GF-D8 (cell line): ENCODE measurements at places on chromosomes 6 and 20.

GRCh38 chr6:47376930-47377329, 67.2 kb upstream of the TNFRSF21 start:
- DNase-seq: no peak

DNA sequence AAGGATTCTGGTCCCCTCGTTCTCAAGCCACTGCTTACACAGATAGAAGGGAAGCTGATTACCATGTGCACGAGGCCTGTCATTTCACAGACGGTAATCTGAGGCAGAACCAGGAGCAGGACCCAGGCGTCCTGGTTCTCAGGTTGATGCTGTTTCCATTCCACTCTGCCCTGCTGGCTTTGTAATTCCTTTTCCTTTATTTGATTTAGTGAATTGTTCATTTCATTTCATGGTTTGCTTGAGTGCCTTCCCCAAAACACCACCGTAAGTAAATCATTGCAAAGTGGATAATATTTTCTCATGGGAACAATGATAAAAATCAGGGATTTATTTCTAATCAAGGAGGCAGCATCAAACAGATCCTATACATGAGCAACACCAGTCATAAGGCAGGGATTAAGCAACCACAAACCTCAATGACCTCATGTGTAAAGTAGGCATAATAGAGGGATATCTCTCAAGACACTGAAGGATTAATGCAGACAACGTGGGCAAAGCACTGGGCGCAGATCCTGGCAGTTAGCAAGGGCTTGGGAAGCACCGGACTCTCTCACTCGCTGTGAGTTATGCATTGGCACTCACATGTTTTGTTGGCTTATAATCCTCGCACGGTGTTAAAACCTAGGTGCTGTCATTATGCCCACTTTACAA, 229.5 kb upstream of the FOXQ1 start:
- no peak for DNase-seq

DNA sequence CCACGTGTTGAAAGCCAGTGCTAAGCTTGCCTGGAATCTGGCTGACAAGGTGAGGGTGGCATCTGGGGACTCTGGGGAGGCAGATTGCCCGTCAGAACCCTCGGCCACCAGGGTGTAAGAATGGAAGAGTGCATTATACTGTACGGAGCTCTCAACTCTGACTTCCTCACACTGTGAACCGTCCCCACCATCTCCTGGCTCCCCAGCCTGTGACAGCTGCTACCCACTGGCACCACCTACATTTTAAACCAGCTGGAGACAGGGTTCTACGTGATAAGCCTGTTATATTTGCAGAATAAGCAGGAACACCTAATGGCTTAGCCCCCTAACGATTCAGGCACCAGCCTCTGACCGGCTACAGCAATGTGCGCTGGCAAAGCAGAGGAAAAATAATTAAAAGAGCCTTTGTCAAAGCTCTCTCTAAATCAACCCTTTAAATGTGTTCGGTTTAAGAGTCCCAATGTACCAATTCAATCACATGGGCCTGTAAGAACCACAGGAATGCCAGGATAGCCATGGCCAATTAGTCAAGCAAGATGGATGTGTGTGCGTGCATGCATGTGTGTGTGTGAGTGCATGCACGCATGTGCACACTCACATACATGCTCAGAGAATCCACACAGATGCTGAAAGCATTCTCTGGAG, 89.1 kb upstream of the TAB2 start:
- DNase-seq: no peak

- DNase-seq: peak; percentile 27
Observed at GRCh38 chr20:25623225-25623735, 534 bp downstream of the NANP start.

DNA sequence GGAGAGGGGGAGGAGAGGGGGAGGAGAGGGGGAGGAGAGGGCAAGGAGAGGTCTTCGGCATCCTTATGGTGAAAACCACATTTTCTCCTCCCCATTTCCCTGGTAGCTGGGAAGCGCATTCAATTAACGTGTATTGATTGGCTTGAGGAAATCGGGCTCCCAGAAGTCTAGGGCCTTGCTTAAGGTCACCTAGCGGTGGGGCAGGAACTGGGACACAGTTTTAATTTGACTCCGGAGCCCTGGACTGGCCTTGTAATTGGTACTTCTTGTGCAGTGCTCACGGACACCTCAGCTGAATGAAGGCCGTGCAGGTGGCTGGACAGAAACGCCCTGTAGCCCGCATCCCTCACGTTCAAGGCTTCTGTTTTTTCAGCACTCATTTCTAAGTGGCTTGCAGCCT, 42.8 kb downstream of the CTCFL start:
- no peak for DNase-seq

GRCh38 chr20:64157878-64158277, 6.4 kb upstream of the MYT1 start:
- no peak for DNase-seq

DNA sequence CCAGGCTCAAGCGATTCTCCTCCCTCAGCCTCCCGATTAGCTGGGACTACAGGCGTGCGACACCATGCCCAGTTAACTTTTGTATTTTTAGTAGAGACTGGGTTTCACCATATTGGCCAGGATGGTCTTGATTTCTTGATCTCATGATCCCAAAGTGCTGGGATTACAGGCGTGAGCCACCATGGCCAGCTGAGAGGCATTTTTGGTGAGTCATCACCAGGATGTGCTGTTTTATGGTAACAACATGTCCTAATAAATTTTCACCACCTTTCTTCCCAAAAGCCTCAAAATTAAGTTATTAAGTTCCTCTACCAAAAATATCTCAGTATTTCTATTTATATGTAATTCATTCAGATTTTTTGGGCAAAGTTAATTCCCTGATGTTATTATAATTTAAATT, 53.5 kb downstream of the COL21A1 start:
- no peak for DNase-seq

DNA sequence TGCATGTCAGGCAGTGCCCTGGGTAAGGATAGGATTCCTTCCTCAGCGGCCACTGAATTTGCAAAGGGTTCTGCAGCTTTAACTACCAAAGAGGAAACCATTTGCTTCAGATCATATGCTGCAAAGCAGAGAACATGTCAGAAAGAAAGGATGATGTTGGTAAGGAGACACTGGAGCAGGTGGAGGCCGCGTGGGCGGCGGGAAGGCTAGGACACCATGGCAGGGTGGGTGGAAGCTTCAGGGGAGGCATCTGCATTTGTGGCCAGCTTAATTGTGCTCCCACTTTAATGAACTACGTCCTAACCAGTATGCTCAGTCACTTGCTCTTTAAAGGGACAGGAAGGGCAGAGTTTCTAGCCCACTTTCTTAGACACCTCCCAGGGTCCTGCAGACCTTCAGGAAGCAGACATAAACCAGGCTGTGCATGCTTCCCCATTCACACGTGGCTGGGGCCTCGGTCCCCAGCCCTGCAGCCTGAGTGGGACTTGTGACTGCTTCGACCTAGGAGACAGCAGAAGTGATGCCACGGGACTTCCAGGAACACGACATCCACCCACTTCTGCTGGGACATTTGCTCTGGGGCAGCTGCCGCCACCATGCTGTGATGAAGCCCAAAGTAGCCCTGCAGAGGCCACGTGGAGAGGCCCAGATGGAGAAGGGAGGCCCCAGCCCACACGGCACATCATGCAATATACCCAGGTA, 76.1 kb downstream of the GINS1 start:
- no peak for DNase-seq

- DNase-seq: no peak
Observed at GRCh38 chr6:4802312-4802935, 26.2 kb downstream of the CDYL start.

GRCh38 chr6:71239694-71240093, 48.9 kb upstream of the OGFRL1 start:
- DNase-seq: no peak

DNA sequence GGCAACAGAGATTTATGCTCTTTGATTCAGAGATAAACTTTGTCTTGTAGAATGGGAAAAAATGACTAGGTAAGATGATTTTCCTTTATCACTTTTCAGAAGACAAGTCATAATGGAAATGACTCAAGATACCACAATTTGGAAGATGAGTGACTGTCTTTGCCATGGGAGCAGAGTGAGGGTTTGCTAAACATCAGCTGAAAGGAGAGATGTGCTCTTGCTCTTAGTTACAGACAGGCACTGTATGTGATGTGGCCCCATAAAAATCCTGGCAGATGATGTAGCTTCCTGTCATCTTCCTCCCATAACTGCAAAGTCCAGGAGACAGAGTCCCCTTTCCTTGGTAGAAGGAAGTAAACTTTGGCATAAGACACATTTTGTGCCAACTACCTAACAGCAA, 47.6 kb downstream of the BACH2 start:
- no peak for DNase-seq

DNA sequence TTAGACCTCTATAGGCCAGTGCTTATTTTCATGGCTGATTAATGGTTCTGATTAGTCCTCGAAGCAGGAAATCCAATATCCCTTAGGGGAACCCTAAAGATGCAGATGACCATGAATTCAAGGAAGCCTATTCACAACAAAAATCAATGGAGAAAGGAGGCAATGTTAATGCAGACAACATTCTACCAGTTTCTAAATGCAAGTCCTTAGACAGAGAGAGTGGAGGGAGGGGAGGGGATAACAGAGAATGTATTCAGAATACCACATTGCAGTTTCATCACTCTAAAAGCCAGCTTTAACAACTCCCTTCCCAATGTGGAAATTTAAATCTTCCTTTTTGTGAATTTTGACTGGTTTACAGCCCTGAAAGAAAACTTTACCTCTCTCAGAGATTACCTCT, 87.1 kb upstream of the POU3F2 start:
- no peak for DNase-seq

- no peak for DNase-seq
Observed at GRCh38 chr6:144162977-144163376, 12.7 kb downstream of the STX11 start.

- peak; percentile 28 for DNase-seq
Observed at GRCh38 chr20:17648791-17649730, 33.0 kb downstream of the RRBP1 start.

DNA sequence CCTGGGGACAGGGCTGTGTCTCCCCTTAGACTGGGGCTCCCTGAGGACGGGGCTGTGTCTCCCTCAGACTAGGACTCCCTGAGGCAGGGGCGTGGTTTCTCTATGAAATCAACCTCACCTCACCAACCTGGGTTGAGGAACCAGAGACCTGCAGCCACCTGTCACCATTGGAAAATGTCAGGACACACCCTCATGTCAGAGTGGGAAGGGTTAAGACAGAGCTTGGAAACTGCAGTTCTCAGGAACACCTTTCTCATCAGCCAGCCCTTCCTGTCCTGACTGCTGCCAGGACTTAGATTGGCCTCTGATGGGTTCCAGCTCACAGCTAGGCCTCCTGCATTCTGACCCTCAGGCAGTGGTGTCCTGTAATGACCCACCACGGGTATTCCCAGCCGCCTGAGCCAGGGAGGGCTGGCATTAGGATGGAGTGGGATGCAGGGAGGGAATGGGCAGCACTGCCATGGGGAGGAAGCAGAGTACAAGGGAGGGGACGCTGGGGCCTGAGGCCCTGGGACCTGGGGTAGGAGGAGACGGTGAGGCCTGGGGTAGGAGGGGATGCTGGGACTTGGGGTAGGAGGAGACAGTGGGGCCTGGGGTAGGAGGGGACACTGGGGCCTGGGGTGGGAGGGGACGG, 76.3 kb downstream of the MRPL14 start:
- DNase-seq: no peak

- DNase-seq: peak; percentile 42
Observed at GRCh38 chr6:27687154-27688013, 214.5 kb upstream of the ZNF184 start.

DNA sequence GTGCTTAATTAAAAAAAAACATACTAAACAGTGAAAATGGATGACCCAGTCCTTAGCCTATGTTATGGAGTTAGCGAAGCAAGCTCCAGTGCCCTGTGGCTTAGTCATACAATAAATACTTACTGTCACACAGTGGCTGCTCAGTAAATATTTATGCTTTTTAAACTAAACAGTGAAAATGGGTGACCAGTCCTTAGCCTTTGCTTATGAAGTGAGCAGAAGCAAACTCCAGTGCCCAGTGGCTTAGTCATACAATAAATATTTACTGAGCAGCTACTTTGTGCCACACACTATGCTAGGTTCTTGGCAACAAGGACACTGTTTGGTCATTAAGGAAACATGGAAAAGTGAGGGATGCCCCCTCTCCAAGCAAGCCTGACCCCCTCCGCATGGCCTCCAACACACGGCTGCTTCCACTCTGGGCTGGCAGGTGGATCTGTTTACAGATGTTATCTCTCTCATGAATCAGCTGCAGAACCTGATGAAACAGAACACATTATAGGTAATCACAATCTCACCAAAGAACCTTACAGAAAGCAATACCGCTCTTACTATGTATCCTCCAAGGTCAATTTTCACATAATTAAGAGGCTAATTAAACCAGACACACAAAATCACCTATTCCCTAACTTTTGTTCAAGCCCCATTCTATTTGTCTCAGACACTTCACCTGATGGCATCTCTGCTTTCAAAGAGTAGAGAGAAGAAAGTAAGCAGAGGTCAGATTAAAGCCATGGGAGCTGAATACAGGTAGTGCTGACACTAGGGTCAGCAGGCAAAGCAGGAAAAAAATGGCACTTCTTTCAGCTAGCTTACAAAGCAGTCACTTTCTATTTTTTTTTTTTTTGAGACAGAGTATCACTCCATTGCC, 27.3 kb downstream of the CDK5RAP1 start:
- DNase-seq: no peak

GRCh38 chr6:156953479-156954146, 176.4 kb downstream of the ARID1B start:
- no peak for DNase-seq

- DNase-seq: no peak
Observed at GRCh38 chr20:14245368-14245970, 91.9 kb downstream of the FLRT3 start.

GRCh38 chr6:117072781-117073180, 192.6 kb upstream of the VGLL2 start:
- no peak for DNase-seq

GRCh38 chr6:101883505-101883904, 490.0 kb downstream of the GRIK2 start:
- no peak for DNase-seq

GRCh38 chr6:158086504-158087223, 81.4 kb downstream of the SERAC1 start:
- peak; percentile 95 for DNase-seq

- no peak for DNase-seq
Observed at GRCh38 chr6:109224994-109225393, 129.7 kb downstream of the CEP57L1 start.

- DNase-seq: peak; percentile 44
Observed at GRCh38 chr20:45044084-45044573, 56.8 kb downstream of the KCNS1 start.

- DNase-seq: no peak
Observed at GRCh38 chr6:145569140-145569539, 166.2 kb downstream of the EPM2A start.
